ENCODE measurements at places on chromosomes 3 and 15.

DNA sequence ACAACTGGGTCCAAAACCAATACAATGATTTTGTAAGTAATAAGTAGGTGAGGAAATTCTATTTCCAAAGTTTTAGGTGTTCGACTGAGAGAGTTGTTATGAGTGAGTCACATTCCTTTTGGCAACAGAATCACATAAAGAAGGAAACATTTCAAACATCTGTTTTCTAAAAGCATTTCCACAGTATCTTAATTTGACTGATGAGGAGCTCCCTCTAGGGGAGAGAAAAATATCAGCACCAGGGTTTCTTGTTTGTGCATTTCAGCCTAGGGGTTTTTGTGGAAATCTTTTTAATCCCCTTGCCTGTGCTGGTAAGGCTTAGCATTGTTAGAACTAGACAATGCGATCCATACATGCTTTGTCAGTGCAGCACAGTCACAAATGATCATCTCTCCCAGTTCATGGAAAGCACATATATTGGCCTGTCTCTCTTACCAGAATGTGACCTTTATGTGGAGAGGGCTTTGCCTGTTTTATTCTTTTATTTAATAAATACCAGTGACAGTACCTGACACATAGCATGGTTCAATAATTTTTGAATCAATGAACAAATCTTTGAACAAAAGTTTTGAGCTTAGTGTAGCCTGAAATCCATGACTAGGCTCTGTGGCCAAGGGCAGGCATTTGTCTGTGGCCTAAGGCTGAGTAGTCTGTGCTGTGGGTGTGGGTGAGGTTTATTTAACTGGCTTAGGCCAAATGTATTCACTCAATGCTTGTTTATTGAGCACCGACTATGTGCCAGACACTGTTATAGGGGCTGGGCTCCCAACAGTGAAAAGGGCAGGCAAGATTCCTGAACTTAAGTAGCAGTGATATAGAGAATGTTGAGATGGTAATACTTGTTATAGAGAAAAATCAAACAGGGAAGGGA, 21.1 kb upstream of the IQCF6 start:
- DNase-seq = no peak

DNA sequence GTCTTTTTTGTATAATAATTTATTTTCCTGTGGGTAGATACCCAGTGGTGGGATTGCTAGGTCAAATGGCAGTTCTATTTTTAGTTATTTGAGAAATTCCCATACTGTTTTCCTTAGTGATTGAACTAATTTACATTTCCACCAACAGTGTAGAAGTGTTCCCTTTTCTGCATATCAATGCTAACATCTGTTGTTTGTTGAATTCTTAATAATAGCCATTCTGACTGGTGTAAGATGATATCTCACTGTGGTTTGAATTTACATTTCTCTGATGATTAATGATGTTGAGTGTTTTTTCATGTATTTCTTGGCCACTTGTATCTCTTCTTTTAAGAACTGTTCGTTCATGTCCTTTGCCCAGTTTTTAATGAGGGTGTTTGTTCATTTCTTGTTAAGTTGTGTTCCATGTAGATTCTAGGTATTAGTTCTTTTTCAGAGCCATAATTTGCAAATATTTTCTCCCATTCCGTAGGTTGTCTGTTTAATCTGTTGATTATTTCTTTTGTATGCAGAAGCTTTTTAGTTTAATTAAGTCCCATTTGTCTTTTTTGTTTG, 713.3 kb upstream of the EPHA6 start:
- DNase-seq = no peak

- no peak for DNase-seq
Measured at GRCh38 chr3:101642441-101642840, 34.5 kb downstream of the ZBTB11 start.

GRCh38 chr3:71972031-71972430, 187.1 kb upstream of the PROK2 start:
- DNase-seq = no peak

- no peak for DNase-seq
Measured at GRCh38 chr3:41518626-41519025, 319.3 kb downstream of the CTNNB1 start.

GRCh38 chr3:169458752-169459151, 204.8 kb downstream of the MECOM start:
- DNase-seq = no peak

- DNase-seq = peak; percentile 46
Measured at GRCh38 chr15:67927501-67928168, 87.8 kb upstream of the RNU6-1 start.

DNA sequence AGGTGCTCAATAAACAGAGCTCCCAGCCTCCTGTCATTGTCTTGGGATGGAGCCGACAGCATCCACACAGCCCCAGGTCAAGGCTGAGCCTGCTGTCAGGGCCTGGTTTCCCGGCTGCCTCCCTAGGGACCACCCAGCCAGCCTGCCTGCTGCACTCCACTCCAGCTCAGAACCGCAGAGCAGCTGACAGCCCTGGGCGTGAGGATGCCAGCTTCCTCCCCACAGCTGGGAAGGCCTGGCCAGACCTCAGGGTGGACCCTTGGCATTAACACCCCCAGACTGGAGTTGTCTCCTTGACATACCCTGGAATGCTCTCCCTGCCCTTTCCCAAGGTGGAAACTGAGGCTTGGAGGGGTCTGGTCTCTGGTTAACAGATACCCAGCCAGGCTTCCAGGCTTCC, 112.0 kb downstream of the WNT7A start:
- DNase-seq = no peak

DNA sequence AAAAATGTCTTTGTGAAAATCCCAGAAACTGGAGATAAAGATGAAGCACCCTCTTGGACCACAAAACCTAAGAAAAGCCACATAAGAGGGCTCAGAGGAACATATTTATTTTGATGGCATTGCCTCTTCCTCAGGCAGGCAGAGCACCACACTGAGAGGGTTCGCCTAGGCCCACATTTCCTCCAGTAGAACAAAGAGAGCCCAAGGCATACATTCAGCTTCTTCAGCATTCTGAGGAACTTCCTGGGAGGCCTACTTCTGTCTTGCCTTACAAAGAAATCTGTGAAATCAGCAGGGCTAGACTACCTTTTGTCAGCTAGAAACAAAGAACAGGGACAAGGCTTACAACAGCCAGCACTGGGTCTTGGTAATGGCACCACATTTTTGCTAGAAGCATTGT, 1325.3 kb downstream of the SI start:
- DNase-seq = no peak

DNA sequence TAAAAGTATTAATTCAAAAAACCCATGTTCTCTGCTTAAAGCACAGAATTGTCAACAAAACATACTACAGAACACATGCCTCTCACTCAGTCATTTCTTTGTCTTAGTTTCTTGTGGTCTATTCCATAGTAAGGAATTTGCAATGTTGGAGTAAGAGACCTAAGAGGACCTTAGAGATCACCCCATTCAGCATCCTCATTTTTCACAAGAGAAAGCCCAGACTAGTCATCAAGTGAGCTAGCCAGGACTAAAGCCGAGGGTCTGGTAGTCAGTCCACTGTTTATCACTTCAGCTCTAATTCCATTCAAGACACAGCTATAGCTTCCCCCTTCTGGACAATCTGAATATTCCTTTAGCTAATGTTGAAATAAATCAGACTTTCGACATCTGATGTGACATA, 601.1 kb downstream of the FHIT start:
- no peak for DNase-seq

- no peak for DNase-seq
Measured at GRCh38 chr3:58015520-58015915, 7.3 kb downstream of the FLNB start.

GRCh38 chr3:33063651-33064051, 33.3 kb downstream of the GLB1 start:
- no peak for DNase-seq

GRCh38 chr3:184183679-184184078, 2.3 kb upstream of the ABCF3 start:
- DNase-seq = no peak

GRCh38 chr3:186915806-186916796, 14.2 kb upstream of the ST6GAL1 start:
- no peak for DNase-seq

GRCh38 chr3:69560116-69560515, 174.2 kb upstream of the FRMD4B start:
- no peak for DNase-seq

- DNase-seq = no peak
Measured at GRCh38 chr3:146145642-146146041, 15.3 kb downstream of the PLOD2 start.

DNA sequence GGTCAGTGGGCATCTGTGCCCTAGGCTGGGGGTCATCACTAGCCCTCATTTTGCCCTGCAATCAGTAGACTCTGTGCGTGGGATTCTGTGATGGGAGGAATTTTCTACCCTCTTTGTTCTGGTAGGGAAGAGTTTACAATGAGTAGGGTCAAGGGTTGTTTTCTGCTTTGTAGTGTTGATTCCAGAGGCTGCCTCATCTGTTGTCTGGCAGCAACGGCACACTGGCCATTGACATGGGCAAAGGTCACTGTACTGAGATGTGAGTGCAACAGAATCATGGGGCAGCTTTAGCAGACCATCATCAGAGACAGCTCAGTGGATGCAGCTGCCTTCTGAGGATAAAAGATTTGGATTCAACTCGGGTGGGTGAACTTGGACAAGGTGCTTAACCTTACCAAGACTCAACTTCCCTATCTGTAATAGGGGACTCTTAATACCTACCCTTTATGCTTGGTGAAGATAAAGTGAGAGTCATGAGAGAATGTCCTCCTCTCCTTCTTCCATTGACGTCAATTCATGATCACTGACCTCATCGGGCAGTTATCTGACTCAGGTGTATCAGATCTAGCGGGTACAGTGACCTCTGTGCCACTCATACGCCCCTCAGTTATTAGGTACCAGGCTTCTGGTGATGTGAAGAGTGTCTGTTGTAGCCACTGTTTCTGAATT, 127.5 kb downstream of the RPLP1 start:
- no peak for DNase-seq

- DNase-seq = no peak
Measured at GRCh38 chr3:62365391-62366125, 7.8 kb downstream of the FEZF2 start.

DNA sequence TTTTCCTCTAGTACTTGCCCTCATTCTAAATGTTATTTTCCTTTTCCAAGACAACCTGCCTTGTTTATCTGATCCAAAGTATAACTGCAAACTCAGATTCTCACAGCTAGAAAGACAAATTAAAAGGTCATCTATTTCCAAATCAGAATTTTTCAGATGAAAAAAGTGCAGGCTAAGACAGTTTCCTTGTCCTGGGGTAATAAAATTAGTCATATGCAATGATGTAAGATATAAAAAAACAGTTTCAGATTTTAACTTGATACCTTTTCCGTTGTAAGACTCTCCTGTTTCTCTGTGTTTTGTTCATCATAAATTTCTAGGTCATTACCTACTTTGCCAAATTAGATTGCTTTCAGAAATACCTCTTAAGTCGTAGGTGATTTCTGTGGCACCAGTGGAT, 238.4 kb upstream of the PEX5L start:
- DNase-seq = no peak

DNA sequence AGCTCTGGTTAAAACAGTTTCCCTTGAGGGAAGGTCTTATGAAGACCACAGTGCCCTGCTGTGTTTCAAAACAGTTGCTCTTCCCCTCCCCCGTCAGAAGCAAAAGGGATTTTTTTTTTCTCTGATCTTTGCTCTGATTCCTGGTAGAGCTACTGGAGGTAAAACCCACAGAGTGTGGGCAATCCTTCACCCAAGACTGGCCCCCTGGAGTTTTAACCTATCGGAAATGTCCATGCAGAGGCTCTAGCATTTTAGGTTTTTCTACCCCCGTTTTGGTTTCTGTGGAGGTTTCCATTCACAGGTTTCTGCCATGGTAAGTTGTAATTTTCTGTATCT, 27.7 kb downstream of the GRM2 start:
- no peak for DNase-seq

- DNase-seq = no peak
Measured at GRCh38 chr3:136626493-136626892, 125.7 kb downstream of the STAG1 start.

DNA sequence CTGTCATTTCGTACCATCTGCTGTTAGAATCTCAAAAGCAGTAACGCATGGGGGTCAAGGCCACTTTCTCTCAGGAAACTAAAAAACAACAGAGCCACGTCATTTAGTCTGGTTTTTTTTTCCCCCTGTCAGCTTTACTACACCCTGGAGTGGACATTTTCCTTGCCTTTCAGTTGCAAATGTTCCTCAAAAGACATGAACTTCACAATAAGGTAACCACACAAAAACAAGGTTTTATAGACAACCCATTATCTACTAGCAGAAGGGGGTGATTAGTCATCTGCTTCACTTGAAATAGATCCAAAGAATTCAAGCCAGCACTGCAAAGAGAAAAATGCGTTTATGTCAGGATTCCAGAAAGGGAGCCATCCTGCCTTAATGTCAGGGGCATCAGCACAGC, 171.8 kb upstream of the CDIN1 start:
- no peak for DNase-seq

GRCh38 chr15:37034835-37035748, 65.3 kb downstream of the MEIS2 start:
- DNase-seq = no peak

GRCh38 chr3:123941121-123941520, 19.9 kb downstream of the CCDC14 start:
- no peak for DNase-seq

DNA sequence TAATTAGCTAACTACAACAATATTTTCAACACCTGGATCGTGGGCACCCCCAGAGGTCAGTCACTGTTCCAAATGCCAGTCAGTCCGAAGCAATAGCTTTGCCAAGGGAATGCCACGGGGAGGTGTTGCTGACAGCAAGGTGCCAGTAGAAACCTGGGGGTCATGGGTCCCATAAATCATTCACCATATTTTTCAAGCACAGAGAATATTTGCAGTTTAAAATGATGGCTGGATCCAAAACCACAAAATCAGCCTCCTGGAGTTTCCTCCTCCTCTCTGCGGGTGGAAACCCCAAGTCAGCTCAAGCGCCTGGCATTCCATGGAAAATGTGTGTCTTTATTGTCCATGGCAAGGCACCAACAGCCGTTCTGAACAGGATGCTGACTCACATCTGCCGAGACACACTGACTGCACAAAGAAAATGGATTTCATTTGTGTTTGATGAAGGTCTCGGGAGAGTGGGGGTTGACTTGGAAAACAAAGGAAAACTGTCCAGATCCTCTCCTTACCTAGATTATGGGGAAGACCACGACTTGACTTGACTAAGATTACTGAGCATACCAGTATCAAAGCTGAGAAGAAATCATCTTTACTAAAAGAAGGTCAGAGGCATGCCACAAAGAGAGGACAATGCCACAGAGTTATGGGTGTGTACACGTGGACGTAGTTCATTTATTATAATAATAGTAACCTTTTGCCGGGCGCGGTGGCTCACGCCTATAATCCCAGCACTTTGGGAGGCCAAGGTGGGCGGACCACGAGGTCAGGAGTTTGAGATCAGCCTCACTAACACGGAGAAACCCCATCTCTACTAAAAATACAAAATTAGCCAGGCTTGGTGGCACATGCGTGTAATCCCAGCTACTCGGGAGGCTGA, 26.4 kb downstream of the ANXA2 start:
- no peak for DNase-seq

- no peak for DNase-seq
Measured at GRCh38 chr15:78389322-78389721, 48.7 kb upstream of the IREB2 start.

DNA sequence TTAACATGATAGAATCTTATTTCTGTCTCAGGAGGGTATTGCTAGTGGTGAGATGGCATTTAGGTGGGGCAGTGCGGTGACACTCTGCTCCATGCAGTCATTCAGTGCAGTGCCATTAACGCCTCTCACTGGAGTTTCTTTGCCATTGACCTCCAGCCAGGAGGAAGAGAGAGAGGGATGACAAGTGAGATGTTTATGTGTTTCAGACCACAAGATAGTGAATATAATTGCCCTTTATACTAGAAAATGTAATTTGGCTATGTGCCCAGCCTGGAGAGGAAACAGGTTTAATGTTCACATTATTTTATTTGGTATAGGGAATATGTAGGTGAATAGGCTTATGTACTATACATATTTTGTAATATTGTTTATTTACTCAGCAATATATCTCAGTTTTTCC, 84.5 kb downstream of the ZIC1 start:
- DNase-seq = no peak
